IPS DF 19.7 (cell line): ENCODE measurements at places on chromosomes 4 and X.

DNA sequence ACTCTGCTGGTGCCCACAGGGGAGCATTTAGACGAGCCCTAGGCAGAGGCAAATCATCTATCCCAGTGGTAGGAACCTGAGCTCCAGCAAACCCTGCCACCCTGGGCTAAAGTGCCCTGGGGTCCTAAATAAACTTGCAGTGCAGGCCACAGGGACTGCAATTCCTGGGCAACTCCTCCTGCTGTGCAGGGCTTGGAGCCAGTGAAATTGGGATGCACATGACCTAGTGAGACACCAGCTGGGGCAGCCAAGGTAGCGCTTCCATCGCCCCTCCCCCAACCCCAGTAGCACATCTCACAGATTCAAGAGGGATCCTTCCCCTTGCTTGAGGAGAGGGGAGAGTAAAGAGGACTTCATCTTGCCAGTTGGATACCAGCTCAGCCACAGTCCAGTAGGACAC is 44.1 kb downstream of the CHRNA9 start:
- DNase-seq, result no peak

DNA sequence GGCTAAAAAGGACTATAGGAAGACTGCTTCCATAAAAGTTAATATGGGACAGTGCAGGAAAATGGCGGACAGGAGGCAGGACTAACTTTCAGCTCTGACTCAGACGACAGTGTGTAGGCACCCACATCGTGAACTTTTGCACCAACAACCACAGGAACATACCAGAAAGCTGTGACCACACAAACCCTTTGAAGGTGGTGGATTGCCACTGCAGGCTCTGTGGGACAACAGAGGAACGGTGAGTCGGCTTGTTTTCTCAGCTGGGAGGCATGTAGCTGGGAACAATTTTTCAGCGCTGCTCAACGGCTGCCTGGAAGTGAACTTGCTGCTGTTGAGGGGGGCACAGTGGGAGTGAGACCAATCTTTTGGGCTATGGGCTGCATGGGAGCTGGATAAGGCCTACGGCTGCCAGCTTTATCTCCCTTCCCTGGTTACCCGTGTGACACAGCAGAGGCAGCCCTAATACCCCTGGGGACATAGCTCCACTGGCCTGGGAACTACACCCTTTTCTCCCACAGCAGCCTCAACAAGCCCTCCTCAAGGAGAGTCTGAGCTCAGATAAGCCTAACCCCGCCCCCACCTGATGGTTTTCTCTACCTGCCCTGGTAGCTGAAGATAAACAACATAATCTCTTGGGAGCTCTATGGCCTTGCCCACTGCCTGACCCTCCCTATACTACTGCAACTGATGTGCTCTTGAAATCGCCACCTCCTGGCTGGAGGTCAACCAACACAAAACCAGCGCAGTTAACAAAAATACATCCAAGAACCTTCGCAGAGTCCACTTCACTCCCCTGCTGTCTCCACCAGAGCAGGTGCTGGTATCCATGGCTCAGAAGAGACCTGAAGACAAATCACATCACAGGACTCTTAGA is 1537.0 kb downstream of the C4orf33 start:
- DNase-seq, result no peak

DNA sequence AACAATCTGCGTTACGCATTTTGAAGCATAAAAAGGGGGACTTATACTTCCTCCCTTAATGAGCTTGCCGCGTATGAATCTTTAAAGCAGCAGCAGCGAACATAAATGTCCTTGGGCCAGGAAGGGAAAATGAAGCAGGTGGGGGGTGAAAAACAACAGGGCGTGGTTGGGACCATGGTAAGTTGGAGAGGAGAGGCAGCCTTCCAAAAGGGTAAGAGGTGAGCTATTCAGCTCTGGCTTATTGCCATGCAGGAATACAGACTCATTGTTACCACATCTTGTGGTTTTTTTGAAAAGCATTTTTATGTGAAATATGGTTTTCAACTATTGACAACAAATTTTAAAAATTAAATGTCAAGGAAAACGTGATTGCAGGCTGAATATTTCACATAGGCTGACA is 710.7 kb upstream of the FAM241A start:
- no peak for DNase-seq

- DNase-seq, result no peak
These were observed 246.1 kb upstream of the VCX start for GRCh38 chrX:7596822-7597221.

GRCh38 chr4:113355550-113356371 is 306.3 kb downstream of the ANK2 start:
- DNase-seq, result no peak

- DNase-seq, result no peak
These were observed 411.2 kb downstream of the MID1IP1 start for GRCh38 chrX:39212456-39212855.

GRCh38 chr4:103067841-103068547 is 8.6 kb downstream of the SLC9B2 start:
- no peak for DNase-seq
